ENCODE measurements at places on chromosomes 13 and 19.

GRCh38 chr19:45162608-45163143 lies 1.9 kb upstream of the NKPD1 start:
- DNase-seq, result no peak

DNA sequence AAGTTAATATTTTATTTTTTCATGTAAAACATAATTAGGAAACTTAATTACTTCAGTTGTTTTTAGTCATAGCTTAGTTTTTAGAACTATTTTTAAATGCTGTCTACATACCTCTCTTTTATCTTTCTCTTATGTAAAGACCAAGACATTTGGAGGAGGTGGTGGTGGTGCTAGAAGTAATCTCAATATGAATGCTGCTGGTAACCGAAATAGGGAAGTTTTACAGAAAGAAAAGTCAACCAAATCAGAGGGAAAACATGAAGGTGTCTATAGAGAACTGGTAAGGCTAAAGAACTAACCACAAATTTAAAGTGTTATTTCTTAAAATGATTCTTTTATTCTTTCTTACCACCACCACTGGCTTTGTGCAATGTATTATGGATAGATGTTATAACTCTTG lies 97.3 kb downstream of the TDRD3 start:
- no peak for DNase-seq

DNA sequence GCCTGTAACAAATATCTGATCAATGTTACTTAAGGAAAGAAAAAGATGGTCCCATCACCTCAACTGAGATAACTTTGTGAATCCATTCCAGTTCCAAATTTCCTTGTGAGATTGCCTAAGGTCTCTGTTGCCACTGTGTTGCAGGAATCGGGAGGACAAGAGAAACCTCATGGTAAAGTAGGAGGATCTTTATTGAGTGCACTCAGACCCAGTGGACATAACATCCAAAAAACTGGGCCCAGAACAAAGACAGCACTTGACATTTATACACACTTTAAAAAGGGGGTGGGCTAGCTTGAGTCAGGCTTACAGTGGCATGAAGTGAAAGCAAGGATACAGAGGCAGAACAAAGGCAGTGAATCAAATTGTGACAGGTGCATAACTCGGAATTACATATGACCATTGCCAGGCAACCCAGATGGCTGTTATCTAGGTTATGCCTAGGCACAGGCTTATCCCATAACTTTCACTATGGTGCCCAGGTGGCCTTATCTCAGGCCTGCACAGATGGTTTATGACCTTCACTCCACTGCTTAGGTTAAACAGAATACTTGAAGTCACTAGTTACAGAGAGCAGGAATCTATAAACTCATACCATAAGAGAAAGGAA lies 459.4 kb upstream of the PCDH20 start:
- no peak for DNase-seq

DNA sequence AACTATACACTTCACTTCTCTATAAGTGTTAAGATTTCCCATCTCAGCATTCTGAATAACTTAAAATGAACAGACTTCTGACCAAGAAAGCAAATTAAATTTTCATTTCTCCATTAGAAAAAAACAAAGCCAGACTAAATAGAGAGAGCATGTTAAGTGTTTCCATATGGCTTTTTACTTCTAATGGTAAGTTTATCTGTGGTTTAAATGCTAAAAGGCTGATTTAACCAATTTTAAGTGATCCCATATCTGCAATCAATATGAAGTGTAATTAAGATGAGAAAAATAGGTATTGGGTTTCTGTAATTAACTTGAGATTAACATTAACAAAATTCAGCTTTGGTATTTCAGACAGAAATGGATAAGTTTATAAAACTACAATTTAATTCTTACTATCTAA lies 107.8 kb downstream of the ELF1 start:
- no peak for DNase-seq

DNA sequence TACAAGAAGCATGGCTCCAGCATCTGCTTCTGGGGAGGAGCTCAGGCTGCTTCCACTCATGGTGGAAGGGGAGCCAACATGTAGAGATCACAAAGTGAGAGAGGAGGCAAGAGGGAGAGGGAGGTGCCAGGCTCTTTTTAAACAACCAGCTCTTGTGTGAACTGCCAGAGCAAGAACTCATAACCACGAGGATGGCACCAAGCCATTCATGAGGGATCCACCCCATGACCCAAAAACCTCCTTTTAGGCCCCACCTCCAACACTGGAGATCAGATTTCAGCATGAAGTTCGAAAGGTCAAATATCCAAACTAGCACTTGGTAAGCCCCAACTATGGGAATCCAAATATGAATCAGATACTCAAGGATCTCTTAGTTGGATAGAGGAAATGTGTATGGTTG lies 131.2 kb downstream of the RXFP2 start:
- no peak for DNase-seq

DNA sequence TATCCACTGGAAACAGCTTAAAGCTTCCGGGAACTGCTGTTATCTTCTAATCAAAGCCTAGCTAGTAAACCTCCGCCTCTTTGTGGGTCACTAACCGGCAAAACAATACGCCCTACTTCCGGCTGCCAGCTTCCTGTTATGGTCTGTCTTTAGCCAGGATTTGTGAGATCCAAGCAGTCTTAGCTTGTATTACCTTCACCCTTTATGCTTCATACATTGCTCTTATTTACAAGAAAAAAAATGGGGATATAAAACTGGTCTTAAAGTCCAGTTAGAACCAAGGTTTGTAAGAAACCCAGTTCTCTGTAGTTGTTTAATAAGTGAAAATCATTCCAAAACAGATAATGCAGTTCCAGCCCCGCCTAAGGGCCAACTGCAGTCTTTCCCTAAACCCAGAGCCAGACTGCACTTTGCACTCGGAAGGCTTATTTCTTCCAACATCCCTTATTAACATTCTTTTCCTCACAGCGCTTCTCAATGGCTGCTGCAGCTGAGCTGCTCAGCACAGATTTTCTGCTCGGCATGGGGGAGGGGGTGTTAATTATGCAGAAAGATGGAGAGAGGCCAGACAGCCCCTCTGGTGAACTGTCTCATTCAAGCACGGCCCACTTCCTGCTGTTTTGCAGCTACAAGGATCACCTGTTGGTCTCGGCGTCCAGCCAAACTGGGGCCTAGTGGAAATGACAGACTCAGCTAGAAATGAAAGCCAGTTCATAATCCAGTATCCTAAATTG lies 368.4 kb downstream of the KLF12 start:
- DNase-seq, result peak; percentile 69

DNA sequence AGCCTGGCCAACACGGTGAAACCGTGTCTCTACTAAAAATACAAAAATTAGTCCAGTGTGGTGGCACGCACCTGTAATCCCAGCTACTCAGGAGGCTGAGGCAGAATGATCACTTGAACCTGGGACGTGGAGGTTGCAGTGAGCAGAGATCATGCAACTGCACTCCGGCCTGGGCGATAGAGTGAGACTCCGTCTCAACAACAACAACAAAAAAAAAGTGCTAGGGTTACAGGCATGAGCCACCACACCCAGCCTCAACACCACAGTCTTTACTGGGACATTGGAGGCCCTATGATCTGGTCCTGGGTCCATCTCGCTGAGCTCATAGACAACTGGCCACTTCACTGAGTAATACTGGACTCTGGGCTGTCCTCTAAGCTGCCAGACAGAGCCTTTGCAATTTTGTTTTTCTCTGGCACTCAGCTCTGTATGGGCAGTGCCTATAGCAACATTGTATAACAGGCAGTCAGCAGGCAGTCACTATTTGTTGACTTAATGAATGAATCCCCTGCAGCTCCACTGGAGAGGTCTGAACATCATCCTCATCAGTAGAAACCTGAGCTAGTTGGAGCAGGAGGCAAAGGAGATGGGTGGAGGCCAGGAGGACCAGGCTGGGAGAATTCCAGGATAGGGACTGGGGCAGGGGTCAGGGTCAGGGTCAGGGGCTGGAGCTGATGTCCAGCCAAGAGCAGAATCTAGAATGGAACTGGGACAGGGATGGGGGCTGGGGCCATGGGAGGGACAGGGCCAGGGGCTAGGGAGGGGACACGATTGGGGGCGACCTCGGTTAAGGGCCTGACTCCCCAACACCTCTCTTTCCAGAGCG lies 8.1 kb downstream of the BLOC1S3 start:
- no peak for DNase-seq

DNA sequence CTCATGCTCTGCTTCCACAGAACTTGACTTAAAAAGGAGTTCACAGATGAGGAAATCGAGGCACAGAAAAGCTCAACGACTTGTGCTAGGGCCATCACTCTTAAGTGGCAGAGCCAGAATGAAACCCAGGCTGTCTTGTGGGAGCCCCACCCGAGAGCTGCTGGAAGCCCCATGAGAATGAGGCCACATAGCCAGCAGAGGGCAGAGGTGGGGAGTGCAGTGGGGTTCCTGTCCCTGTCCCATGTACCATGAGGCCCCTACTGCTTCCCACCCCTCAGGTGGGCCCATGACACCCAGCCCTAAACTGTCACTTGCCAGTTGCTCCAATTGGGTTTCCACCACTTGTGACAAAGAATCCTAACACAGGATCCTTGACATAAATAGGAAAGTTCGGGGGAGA lies 175.9 kb downstream of the IRS2 start:
- DNase-seq, result peak; percentile 5

- DNase-seq, result no peak
Measured at GRCh38 chr19:34676697-34677385, at the start of gene SCGB2B2. Gene SCGB2B2 (minus strand): TSS chr19:34677159. CDS start chr19:34594563, 82,596 bp downstream.

DNA sequence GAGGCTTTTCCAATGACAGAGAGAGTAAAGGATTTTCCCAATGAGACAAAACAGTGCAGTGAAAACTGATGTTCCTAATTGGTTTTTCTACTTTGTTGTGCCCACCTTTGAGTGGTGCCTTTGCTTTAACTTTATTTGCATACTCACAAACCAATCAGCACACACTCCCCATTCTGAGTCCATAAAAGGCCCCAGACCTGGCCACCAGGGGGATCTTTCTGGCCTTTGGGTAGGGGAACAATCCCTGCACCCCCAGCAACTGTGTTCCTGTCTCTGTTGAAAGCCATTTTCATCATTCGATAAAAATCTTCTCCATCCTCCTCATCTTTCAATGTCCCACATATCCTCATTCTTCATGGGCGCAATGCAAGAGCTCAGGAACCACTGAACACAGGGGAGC lies 252.8 kb downstream of the B3GLCT start:
- no peak for DNase-seq

GRCh38 chr13:28318496-28318895 lies 176.4 kb downstream of the FLT1 start:
- DNase-seq, result no peak

- no peak for DNase-seq
Measured at GRCh38 chr19:13120817-13121216, 2.8 kb downstream of the NACC1 start.

DNA sequence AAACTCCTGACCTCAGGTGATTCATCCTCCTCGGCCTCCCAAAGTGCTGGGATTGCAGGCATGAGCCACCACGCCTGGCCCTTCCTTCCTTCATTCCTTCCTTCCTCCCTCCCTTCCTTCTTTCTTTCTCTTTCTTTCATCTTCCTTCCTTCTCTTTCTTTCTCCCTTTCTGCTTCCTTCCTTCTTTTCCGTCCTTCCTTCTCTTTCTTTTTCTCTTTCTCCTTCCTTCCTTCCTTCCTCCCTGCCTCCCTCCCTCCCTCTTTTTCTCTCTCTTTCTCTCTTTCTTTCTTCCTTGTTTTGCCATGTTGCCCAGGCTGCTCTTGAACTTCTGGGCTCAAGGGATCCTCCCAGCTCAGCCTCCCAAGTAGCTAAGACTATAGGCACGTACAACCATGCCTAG lies 36.5 kb upstream of the MUC16 start:
- no peak for DNase-seq

DNA sequence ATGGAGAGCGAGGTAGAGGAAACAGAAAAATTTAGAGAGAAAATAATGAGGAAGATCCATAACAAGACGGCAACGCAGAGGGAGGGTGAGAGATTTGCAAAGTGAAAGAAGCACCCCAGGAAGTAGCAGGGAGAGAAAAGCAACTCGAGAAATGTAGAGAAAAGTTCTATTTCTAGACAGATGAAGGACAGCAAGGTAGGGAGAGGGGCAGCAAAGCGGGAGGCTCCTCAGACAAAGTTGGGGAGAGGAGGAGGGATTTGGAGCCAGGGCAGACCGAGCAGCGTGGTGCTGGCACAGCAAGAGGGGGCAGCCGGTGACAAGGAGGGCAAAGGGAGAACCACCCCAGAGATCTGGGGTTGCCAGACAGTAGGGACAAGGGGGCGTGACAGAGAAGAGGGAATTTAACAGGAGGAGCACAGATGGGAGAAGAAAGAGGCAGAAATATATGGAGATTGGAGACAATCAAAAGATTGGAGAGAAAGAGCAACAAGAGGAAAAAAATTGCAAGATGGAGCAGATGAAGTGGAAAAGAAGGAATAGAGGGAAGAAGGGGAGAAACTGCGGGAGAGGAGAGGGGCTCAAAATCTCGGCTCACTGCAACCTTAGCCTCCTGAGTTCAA lies 989 bp downstream of the ZNF766 start:
- peak; percentile 10 for DNase-seq

DNA sequence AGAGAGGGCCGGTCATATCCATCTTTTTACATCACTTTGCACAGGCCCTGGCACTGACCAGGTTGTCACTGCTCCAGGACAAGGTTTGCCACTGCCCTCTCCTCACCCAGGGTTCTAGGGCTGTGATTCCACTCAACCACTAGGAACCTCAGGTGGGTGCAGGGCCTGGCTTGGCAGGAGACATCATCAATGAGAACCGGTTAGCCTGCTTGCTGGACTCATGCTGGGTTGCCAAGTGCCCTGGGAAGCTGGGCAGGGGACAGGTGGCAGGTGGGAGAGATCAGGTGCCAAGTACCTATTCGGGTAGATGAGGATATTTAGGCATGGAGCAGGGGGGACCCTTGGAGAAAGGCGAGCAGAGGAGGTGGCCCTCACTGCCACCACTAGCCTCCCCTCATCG lies 4.2 kb upstream of the CERS4 start:
- DNase-seq, result no peak

DNA sequence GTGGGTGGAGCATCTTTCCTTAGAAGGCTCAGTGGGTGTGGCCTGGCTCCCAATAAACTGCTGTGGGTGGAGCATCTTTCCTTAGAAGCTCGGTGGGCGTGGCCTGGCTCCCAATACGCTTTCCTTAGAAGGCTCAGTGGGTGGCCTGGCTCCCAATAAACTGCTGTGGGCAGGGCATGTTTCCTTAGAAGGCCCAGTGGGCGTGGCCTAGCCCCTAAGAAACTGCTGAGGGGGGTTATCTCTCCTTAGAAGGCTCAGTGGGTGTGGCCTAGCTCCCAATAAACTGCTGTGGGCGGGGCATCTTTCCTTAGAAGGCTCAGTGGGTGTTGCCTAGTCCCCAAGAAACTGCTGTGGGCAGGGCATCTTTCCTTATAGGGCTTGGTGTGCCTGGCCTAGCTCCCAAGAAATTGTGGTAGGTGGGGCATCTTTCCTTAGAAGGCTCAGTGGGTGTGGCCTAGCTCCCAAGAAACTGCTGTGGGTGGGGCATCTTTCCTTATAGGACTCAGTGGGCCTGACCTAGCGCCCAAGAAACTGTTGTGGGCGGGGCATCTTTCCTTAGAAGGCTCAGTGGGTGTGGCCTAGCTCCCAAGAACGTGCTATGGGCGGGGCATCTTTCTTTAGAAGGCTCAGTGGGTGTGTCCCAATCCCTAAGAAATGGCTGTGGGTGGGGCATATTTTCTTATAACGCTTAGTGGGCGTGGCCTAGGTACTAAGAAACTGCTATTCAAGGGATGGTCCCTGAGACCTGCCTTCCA lies 10.3 kb downstream of the HSH2D start:
- DNase-seq, result no peak
